ENCODE measurements at places on chromosomes 5 and 9.
A peak's percentile ranks its signal among the peaks of the same experiment; 100 is the strongest.

DNA sequence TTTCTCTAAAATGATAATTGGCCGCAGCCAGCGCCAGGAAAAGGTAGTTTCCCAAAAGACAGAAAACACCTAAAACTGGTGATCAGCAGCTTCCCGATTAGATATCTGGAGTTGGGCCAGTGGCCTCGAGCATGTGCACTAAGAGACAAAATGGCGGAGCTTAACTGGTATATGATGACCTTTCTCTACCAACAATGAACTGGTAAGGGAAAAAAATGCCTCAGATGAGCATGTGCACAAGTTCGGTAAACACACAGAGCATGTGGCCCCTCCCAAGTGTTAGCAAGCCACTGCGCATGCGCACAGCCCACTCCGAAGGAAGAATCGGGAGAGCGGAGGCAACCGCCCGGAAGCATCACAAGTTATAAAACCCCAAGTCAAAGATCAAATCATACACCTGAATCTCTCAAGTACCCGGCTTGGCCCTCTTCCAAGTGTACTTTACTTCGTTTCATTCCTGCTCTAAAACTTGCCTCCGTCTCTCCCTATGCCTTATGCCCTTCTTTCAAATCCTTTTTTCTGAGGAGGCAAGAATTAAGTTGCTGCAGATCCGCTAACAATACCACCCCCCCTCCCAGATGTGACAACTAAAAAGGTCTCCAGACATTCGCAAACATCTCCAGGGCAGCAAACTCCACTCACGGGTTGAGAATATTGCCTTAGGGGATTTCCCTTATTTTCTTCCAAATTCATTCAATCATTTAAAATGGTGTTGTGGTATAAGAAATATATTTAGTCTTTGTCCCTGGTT lies 15.0 kb upstream of the PTBP3 start:
- DNase-seq, result peak; percentile 94

- peak; percentile 72 for DNase-seq
Measured at GRCh38 chr5:119347991-119348390, 7.8 kb upstream of the TNFAIP8 start.

DNA sequence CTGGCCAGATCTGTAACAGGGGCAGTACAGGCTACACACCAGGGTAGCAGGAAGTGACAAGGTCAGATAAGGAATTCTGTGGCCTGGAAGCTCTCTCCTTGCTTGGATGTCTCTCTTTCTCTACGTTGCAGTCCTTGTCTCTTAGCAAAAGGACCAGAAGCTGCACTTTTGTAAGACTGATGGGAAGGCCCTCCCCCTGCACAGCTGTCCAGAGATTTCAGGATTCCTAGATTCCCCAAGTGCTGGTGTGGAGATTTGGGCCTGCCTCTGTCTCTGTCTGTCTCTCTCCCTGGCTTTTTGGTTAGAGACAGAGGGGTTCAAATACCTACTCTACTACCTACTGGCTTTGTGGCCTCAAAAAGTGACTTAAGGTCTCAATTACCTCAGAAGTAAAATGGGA lies 10.0 kb upstream of the CNTFR start:
- DNase-seq, result no peak

- DNase-seq, result no peak
Measured at GRCh38 chr5:112143690-112144089, 275.4 kb downstream of the EPB41L4A start.

DNA sequence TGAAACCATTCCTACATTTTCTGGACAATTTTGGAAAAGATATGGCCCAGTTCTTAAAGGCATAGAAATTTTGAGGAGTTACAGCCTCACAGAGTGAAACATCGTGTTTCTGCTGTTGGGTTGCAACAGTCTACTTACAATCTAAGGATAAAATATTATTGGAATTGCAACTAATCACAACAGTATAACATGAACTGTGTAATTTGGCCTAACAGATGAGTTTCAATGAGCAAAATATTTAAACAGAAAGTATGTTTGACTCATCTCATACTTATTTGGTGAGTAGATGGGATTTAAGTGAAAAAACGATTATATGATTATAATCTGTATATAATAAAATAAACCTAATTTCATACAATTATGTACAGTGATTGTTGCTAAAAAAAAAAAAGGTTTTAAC lies 1061.8 kb downstream of the CDH12 start:
- no peak for DNase-seq

DNA sequence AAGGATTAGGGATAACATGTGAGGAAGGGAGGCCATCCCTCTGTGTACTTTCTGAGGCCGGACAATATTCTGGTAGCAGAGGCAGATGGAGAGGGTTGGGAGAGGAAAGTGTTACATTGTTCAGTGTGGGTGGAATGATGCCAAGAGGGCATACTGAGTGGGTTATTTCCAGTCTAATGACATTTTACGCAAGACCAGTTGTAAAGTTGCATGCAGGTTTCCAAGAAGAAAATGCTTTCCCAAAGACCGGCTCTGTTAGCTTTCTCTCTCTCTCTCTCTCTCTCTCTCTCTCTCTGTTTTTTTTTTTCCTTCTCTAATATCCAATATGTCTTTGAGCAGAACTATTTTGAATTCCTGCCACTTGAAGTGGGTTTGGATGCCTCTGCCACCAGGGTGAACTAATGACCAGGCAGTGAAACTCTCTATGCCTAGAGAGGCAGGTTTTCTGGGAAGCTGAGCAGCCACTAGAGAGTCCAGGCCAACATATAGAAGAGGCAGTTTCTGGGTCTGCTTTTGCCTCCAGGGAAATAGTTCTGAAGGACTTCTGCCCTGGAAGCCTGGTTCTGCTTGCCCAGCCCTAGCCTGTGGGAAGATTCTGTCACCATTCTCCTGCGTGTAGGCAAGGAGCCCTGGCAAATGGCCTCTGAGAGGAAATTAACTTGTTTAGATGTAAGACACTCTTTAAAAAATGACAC lies 24.4 kb upstream of the ZNF366 start:
- no peak for DNase-seq

DNA sequence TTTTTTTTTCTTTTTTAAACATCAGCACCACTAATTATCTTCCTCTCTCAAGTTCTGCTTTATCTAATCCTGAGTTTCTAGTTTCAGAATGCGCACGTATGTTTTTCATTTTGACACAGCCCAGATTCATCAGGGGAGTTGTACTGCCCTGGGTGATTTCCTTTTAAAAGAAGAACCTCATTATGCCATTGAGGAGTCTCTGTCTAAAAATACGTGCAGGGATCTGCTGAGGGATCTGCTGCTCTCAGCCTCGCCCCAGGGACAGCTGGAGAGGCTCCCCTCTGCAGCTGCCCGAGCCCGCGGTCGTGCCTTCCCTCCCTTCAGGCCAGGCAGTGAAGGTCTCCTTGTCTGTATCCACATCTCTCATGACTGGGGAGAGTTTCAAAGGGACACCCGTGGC lies 273.1 kb downstream of the ARHGEF28 start:
- DNase-seq, result no peak

DNA sequence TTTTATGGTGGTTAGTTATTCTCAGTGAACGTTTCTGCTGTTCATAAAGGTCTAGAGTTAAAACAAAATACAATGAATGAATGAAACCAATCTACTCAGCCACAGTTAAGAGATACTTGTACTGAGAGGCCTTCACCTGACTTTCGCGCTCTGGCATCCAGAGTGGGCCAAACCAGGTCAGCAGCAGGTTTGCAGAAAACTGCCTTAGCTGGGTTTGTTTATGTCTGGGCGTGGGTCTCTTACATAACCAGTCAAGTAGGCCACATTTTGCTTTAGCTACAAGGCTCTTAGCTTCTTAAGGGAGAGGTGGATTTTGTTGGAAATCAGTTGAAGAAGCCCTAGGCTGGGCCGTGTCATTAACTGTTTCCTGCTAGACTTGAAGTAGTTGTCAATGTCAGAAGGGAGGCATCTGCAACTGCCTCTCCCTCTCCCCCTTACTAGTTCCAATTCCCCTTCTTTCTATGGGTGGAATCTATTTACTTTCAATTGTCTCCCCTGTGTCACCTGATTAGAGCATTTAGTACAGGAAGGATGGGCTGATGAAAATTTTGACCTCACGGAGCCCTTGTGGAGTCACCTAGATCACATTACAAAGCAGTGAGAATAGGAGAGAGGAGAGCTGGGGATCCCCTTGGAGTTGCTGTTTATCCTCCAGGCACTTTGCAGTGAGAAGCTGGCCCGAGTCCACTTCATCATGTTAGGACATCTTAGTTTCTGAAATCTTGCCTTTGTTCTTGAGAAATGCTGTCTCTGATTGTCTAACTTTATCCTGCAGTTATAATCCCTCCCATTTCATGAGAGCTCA lies 200.5 kb downstream of the ARHGEF28 start:
- no peak for DNase-seq

GRCh38 chr9:129480227-129480626 lies 140.7 kb downstream of the C9orf50 start:
- no peak for DNase-seq

DNA sequence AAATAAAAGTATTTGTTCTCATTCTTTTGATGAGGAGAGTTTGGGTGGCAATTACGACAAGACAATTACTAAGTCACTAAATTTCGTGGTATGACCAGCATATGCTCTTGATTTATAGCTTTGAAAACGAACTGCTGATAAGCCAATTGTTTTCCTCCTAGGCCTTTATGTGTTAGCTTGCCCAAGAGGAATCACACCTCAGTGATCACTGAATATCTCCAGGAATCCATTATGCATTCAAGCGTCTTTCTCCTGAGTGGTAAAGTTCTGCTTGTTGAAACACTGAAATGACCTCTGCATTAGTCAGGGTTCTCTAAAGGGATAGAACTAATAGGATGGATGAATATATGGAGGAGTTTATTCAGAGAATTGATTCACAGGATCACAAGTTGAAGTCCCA lies 677.7 kb upstream of the MEF2C start:
- peak; percentile 9 for DNase-seq

DNA sequence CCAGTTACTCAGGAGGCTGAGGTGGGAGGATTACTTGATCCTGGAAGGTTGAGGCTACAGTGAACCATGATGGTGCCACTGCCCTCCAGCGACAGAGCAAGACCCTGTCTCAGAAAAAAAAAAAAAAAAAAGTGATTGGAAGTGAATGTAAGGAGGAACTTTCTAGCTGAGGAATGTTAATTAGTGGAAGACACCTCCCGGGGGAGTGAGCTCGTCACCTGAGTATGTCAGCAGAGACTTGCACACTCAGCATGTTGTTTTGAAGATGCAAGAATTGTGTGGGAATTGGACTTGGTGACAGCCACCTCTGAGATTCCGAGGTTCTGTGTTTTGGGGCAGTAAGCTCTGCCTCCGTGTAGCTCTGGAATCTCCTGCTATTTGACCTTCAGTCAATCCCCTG lies 3.6 kb downstream of the SYNPO start:
- DNase-seq, result no peak

DNA sequence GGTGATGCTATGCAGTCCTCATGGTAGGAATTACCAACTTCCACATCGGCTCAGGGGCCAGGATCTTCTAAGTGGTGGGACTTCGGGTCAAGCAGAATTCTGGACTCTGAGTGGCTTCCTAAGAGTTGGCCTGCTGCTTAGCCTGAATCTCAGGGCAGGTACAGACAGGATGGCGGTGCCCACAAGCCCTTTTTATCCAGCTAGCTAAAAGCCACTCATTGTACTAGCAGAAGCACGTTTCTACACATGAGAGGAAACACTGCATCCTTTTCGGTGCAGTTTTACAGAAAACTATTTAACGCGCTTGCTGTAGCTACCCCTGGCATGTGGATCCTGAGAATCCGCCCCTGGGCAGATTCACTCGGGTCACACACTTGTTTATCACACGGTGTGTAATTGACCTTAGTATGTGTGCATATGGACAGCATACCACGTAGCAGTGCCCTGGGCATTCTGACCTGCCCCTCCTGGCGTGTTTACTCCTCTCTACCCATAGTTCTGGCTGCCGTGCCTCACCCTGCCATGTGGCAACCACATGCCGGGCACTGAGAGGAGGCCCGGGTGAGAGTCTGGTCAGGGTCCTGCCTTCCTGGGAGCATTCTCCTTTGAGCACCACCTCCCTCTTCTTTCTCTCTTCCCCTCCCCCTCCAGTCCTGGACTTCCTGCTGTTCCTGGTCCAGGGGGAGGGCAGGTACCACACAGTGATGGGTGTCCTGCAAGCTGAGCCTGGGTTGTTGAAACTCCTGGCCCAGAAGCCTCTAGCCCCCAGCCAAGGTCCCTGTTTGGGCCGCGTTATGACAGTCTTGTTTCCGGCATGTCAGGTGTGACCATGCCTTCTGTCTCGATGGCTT lies 65.9 kb downstream of the DAB2IP start:
- no peak for DNase-seq

DNA sequence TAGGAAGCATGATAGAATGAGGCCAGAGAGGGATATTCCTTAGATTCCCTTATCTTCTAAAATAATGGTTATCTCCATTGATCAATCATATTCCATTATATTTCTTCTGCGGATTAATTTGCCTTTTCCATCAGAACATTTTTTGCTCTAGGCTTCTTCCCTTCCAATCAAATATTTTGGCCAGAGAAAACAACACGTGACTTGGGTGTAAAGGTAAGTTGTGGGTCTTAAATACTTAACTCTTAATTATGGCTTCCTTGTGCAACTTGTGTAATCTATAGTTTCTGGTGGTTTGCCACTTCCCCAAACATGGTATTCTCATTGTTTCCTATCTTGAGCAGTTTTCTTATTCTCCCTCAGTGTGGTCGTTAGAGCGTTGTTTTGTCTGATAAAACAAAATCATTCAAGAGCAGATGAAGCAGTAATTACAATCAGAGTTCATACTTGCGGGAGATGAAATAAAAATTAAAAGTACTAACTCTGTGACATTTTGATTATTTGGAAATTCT lies 889.3 kb downstream of the MAT2B start:
- no peak for DNase-seq

DNA sequence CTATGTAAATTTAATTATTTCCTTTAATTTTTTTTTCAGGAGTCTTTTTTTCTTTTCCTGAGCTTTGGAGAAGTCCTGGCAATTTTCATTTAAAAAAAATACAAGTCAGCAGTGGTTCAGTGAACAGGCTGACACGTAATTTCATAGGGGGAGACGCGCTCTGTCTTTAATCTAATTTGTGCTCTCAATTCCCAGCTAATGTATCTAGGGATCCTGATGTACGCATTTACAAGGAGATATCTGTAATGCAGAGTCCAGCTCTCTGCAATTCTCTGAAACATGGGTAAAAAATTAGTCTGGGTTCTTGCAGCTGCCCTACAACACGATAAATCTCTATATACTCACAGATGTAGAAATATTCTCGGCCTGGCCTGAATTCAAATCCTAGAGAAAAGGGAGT lies 243.9 kb downstream of the EFNA5 start:
- DNase-seq, result no peak

DNA sequence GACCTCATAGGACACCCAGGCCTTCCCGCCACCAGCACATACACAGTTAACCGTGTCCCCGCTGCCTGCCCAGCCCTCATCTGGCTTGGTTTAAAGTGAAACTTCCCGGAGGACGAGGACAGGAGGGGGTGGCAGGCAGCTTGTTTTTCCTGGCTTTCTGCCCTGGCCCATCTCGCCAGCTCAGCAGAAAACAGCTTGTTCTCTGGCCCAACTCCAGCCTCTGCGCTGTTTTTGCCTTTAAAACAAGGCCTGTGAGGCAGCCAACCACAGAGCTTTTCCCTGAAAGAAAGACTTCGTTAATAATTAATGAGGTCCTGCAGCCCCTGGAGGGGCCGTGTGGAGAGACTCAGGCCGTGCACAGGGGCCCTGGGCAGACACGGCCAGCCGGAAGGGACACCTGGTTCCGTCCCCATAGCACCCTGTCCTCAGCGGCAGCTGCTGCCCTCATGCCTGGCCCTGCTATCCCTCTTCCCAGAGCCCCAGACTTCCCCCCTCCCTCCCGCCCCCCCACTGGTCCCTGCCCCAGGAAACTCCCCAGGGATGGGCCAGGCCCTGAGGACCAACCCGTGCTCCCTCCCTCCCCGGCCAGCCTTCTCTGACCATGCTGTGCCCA lies 108.7 kb downstream of the RXRA start:
- peak; percentile 98 for DNase-seq

- DNase-seq, result no peak
Measured at GRCh38 chr9:81461196-81461595, 228.2 kb downstream of the TLE1 start.

GRCh38 chr9:121274851-121275250 lies 6.9 kb downstream of the GSN start:
- no peak for DNase-seq
